ENCODE measurements at places on chromosomes 6 and 20. TPM values are rescaled to one million over a fixed set of nuclear protein-coding genes. Genes with fewer than 3 reads are reported as not detected.

GRCh38 chr20:1897965-1898464 is 2.8 kb downstream of the SIRPA start:
- no peaks in the 10 kb centered on the region for H3K36me3 ChIP-seq
- peak overlapping the region; percentile 50 for H3K27ac ChIP-seq
- H3K27me3 ChIP-seq, result no peaks in the 10 kb centered on the region
- DNase-seq, result peak; percentile 88

DNA sequence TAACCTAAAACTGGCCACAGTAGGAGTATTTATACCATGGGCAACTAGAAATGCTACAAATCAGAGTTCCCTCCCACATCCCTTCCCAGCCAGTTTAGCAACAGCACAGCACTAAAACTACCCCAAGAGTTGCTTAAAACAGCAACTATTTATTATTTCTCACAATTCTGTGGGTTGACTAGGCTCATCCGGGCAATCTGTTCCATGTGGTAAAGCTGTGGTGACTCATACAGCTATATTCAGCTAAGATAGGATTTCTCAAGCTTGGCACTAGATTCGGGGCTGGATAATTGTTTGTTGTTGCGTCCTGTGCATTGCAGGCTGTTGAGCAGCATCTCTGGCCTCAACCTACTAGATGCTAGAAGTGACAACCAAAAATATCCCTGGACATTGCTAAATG is 8.6 kb upstream of the HECA start:
- no peaks in the 10 kb centered on the region for H3K27me3 ChIP-seq
- no peak overlapping the region for H3K4me3 ChIP-seq

GRCh38 chr6:55282115-55282514 is 45.2 kb upstream of the GFRAL start:
- H3K4me3 ChIP-seq, result no peak overlapping the region
- no peaks in the 10 kb centered on the region for H3K36me3 ChIP-seq
- H3K27ac ChIP-seq, result no peak overlapping the region
- no peak for DNase-seq

DNA sequence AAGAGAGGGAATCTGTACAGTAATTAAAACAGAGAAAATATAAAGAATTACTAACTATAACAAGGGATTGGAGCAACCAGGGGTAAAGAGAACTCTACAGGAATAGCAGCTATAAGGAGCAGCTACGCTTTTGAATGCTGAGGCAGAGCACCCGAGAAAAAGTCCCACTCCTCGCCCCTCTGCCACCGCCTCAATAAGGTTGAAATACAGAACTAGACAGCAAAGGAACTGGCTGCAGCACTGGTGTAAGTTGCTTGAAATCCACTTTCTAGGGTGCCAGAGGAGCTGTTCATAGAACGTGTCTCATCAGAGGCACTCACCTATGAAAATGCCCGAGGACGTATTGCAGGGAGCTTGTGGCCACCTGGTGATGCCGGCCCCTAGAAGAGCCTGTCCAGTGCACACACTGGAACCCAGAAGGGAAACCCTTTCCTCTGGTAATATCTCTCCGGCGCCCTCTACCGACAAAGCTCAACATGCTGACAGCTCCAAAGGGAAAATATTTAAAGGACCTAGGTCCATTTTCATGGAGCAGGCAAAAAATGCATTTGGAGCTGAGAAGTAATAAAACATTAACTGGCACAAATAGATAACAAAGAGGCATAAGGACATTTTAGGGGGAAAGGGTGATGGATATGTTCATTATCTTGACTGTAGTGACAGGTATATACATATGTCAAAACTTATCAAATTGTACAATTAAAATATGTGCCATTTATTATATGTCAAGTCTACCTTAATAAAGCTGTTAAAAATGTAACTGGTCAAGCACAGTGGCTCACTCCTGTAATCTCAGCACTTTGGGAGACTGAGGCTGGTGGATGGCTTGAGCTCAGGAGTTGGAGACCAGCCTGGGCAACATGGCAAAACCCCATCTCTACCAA is 137.4 kb upstream of the HDAC2 start:
- no peaks in the 10 kb centered on the region for H3K4me1 ChIP-seq
- H3K4me3 ChIP-seq, result no peak overlapping the region
- no peaks in the 10 kb centered on the region for H3K36me3 ChIP-seq
- no peak overlapping the region for H3K27ac ChIP-seq

DNA sequence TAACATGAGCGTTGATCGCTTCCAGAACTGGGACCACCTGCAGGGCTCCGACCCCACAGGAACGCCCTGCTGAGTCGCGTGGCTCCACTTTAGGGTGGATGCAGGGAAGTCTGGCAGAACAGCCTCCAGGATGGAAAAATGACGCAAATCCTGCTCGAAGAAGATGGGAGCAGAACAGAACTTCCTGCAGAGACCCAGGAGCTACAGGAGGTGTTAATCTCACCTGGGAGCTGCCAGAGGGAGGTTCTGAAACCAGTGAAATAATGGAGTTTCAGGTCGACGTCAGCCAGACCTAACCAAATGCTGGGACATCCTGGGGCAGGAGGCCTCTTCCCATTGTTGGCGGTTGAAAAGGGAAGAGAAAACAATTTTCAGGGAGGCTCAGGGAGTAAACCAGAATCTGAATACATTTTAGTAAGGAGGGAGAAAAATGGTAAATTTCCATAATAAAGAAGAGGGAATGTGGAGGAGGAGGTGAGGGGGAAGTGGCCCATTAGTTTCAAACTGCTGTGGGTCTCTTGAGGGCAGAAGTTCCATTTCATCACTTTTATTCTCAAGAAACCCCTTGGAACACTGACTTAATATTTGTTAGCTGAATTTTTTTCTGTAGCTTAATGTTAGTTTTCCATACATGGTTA is 558.4 kb upstream of the CDH4 start:
- DNase-seq, result no peak
- H3K4me1 ChIP-seq, result no peaks in the 10 kb centered on the region
- H3K27ac ChIP-seq, result no peak overlapping the region
- H3K4me3 ChIP-seq, result no peak overlapping the region
- H3K36me3 ChIP-seq, result no peaks in the 10 kb centered on the region

DNA sequence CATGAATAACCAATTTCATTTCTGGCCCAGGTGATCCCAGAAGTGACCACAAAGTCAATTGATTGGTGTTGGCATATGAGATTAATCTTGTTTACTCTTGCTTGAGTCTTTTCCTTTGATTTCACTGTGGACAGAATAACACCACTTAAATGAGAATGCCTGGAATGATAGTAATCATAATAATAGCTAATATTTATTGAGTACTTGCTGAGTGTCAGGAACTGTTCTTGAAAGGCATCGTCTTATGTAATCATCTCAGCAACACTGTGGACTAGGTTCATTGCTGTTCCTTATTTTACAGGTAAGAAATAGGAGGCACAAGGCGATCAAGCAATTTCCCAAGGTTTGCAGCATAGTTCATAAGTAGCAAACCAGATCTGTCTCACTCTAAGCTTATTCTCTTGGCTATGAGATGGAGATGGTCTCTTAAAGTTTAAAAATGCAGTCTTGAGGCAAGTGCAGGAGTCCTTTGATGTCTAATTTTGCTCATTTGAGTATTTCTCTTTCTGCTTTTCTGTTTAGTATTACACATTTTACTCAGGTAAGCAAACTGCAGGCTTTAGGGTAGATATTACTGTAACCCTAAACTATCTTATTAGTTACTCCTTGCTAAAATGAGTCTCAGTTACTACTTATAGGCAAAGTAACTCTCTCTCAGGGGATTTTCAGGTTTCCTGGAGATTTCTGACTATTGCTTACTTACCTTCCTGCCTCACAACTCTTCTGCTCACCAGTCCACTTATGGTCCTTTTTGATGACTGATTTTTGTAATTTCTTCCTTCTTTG is 6.3 kb downstream of the ADGRG6 start:
- H3K27ac ChIP-seq, result no peak overlapping the region
- no peak overlapping the region for H3K4me3 ChIP-seq
- no peaks in the 10 kb centered on the region for H3K36me3 ChIP-seq
- H3K27me3 ChIP-seq, result peaks cover 4% of the 10 kb centered on the region

GRCh38 chr6:47075741-47076421 is 33.7 kb upstream of the ADGRF1 start:
- H3K27me3 ChIP-seq, result no peaks in the 10 kb centered on the region
- no peak overlapping the region for H3K27ac ChIP-seq
- DNase-seq, result no peak

- no peak overlapping the region for H3K27ac ChIP-seq
- peak; percentile 75 for DNase-seq
- H3K4me1 ChIP-seq, result peaks cover 18% of the 10 kb centered on the region
- H3K36me3 ChIP-seq, result peaks cover 4% of the 10 kb centered on the region
- H3K4me3 ChIP-seq, result no peak overlapping the region
Observed at GRCh38 chr20:37990571-37991151, 42.6 kb downstream of the TTI1 start.

GRCh38 chr6:37042150-37042549 is 36.7 kb downstream of the FGD2 start:
- H3K27ac ChIP-seq, result peak overlapping the region; percentile 26
- H3K4me3 ChIP-seq, result no peak overlapping the region
- H3K27me3 ChIP-seq, result no peaks in the 10 kb centered on the region
- H3K4me1 ChIP-seq, result peaks cover under 1% of the 10 kb centered on the region

- DNase-seq, result no peak
- no peak overlapping the region for H3K27ac ChIP-seq
- H3K4me1 ChIP-seq, result no peaks in the 10 kb centered on the region
- no peak overlapping the region for H3K4me3 ChIP-seq
- H3K27me3 ChIP-seq, result no peaks in the 10 kb centered on the region
- no peaks in the 10 kb centered on the region for H3K36me3 ChIP-seq
Observed at GRCh38 chr6:72817208-72817607, 195.3 kb downstream of the KCNQ5 start.

The MMS22L gene
- 20.5 TPM for total RNA-seq

The SYNDIG1 gene
- total RNA-seq, result not detected

The DNAH8 gene
- total RNA-seq, result 1.1 TPM

The DCDC2 gene
- total RNA-seq, result not detected

The NKAIN2 gene
- total RNA-seq, result not detected

The TRIM40 gene
- total RNA-seq, result not detected

The OGFR gene
- 102 TPM for total RNA-seq

The NT5DC1 gene
- 54.8 TPM for total RNA-seq

The SEMG1 gene
- not detected for total RNA-seq

The TMEM239 gene
- total RNA-seq, result not detected

The MBOAT1 gene
- total RNA-seq, result 7.3 TPM

The DEFB118 gene
- total RNA-seq, result not detected
